Endodermal cell (in vitro differentiated cells): ENCODE measurements at places on chromosomes 4 and X. TPM values are rescaled to one million over a fixed set of nuclear protein-coding genes. Genes with fewer than 3 reads are reported as not detected.

The NXF2B gene
- 0.87 to 3.4 TPM (median 1.6 TPM) in 3 replicates for total RNA-seq

DNA sequence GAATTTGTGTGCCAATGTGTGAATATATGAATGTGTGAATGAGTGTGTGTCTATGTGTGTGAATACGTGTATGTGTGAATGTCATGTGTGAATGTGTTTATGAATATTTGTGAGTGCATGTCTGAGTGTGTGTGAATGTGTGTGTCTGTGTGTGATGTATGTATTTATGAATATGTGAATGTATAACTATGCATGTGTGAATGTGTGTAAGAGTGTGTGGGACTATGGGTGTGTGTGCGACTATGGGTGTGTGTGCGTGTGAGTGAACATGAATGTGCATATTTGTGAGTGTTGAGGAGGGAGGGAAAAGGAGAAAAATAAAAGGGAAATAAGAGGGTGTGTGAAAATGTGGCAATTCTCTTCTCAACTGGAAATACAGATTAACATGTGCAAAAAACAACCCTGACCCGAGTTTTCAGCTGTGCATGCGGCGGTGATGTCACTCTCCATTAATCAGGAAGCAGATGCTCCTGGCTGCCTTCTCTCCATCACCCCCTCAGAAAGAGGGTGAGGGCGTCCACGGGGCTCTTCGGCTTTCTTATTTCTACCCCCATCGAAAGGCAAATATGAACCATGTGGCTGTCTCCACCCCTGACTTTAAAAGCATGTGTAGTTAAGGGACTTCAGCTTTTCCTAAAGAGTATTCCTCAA, 219.8 kb downstream of the MAML3 start:
- peak overlapping the region; percentile 59 for H3K27ac ChIP-seq
- H3K36me3 ChIP-seq = no peaks in the 10 kb centered on the region
- DNase-seq = no peak
- no peaks in the 10 kb centered on the region for H3K27me3 ChIP-seq

The HELT gene
- total RNA-seq = not detected in 2 replicates

DNA sequence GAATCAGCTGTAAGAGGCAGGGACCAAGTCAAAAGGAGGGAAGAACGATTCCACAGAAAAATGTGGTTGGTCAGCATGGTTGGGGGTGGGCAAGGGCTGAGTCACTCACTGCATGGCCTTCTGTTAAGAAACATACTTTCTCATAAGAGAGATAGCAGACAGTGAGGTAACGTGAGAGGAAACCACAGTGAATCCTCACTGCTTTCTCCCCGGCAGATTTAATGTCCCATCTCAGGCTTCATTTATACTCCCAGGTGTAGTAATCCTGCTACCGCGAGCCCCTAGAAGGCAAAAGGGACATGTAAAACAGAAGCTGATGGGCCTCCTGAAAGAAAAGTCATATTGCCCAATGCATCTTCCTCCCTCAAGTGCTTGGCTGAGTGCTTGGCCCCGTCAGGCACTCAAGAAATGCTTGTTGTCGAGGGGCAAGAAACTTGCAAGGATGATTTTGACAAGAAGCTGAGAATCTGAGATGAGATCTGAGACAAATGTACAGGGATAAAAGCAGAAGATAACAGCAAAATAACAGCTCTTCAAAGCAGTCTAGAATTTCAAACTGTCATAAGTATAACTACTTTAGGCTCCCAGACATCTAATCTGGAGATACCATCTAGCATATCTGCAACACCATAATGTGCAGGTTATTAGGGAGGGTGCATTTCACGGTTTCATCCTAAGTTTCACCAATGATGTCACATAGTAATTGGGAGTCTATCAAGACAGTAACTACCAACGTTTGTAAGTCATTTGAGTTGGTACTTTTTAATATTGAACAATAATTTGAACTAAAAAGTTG, 40.2 kb downstream of the SH3KBP1 start:
- no peak overlapping the region for H3K27ac ChIP-seq
- H3K36me3 ChIP-seq = no peaks in the 10 kb centered on the region
- DNase-seq = peak; percentile 65
- H3K27me3 ChIP-seq = no peaks in the 10 kb centered on the region
- H3K4me3 ChIP-seq = no peak overlapping the region

The CT45A2 gene
- total RNA-seq = not detected in 2 replicates

- no peaks in the 10 kb centered on the region for H3K27me3 ChIP-seq
- no peak for DNase-seq
- H3K36me3 ChIP-seq = no peaks in the 10 kb centered on the region
- no peak overlapping the region for H3K4me3 ChIP-seq
- H3K4me1 ChIP-seq = no peaks in the 10 kb centered on the region
- no peak overlapping the region for H3K27ac ChIP-seq
Observed at GRCh38 chr4:84971319-84971932, 4.9 kb upstream of the WDFY3 start.

The CACNA1F gene
- total RNA-seq = 0.42 to 2.4 TPM (median 1.0 TPM) in 3 replicates
